IPS-NIHi11 (cell line): ENCODE measurements at places on chromosomes 11 and 22.

DNA sequence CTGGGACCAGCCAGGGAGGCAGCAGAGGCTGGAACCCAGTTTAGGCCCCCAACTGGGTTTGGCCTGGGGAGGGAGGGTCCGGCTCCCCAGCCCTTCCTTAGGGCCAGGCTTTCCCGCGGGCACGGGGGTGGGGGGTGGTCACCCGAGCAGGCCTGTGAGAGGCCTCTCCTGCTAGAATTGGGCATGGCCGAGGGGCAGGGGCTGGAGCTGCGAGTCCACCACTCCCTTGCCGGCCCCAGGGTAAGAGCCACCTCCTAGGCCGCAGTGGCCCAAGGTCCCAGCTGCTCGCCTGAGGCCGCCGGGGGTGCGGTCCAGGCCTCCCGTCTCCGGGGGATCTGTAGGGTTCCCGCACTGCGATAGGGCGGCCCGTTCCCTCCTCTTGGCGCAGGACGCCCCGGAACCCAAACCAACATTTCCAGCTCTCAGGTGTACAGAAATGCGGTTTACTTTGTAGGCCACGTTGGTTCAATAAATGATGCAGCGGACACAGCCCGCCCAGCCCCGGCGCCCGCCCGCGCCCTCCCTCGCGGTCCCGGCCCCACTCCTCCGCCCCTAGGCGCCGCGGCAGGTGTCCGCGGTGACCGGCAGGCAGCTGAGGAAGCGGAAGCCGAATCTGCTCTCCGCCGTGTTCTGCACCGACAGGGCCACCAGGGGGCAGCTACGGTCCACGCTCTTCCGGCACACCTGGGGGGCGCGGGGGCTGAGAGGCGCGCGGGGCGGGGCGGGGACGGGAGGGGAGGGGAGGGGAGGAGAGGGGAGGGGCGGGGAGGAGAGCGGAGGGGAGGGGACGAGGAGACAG, 5.9 kb downstream of the LMNTD2 start:
- DNase-seq: peak; percentile 90

- peak; percentile 60 for DNase-seq
Observed at GRCh38 chr11:34840736-34841386, 75.3 kb downstream of the APIP start.

DNA sequence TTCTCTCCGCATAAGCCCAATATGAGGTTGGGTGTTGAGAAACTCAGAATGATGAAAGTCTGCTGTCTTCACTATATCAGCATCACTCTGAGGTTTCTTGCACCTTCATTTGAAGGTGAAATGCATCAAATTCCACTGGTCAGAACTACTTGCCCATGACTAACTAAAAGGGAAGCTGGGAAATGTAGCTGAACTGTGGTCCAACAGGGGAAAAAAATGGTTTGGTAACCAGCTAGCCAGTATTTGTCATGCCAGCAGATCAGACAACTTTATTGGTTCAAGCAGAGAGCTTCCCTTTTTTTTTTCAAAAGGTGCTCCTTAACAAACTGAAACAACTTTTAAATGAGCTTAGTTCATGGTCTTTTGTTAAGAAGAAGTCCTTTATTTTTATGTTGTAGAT, 14.2 kb upstream of the PIK3C2A start:
- no peak for DNase-seq

DNA sequence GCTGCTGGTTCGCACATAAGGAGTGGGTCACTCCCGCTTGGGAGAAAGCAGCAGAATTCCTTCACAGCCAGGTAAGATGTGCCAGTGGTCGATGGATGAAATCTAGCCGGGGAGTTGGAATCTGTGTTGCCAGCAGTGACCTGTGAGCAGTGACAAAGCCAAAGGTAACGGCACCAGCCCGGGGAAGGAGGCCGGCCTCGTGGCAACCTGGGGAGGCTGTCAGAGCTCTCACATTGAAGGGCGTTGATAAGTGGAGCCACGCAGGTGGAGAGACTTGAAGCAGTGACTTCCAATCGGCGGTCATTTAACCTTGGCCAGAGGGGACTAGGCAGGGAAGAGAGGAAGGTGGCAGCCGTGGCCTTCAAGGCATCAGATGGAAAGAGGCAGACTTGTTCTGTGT, 58.8 kb downstream of the ARHGAP8 start:
- no peak for DNase-seq

DNA sequence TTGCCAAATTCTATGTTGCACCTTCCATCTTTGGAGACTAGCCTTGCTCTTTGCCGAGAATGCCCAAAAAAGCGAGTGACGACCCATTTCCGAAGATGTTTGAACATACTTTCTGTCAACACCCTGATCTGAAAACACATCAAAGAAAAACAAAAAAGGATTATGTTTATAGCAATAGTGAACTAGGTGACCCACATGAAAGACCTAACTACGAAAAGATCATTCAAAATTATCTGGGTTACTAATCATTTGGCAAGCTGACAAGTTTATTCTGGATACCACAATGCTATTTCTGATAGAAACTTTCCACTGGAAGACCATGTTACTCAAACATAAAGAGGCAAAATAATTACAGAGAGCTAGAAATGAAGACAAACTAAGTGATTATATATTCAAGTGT, 27.0 kb downstream of the KCNJ1 start:
- no peak for DNase-seq

- DNase-seq: no peak
Observed at GRCh38 chr11:65127473-65128181, 5.5 kb downstream of the MRPL49 start.

GRCh38 chr11:81853791-81854190, 879.9 kb downstream of the FAM181B start:
- DNase-seq: no peak

- DNase-seq: peak; percentile 72
Observed at GRCh38 chr22:39543095-39543494, 10.5 kb upstream of the RPS19BP1 start.

DNA sequence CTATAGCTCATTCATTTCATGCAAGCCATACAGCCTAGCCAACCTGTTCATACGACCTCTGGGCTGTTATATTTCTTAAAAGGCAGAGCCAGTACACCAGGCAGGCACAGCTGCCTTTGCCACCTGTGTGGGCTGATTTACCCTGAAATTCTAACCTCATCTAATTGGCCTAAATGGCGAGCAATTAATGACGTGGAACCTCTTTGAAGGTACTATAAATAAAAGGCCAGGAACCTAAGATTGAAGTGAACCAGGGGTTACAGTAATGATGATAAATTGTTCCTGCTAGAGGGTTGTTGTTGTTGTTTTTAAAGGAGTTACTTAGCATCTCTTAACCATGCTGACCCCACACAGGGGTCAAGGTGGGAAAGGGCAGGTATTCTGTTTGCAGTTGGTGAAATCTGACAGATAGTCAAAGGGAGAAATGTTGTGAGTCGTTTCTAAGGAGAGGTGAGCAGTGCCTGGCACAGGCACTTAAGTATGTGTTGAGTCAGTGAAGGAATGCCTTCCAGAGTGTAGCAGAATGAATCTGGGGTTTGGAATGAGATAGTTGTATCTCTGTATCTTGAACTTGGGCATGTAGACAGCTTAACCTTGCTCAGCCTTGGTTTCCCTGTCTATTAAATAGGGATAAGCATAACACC, 213.5 kb upstream of the NAV2 start:
- no peak for DNase-seq

GRCh38 chr22:36734171-36735058, 30.9 kb upstream of the CACNG2 start:
- no peak for DNase-seq

GRCh38 chr11:59660621-59661020, 8.2 kb downstream of the PATL1 start:
- DNase-seq: no peak

- no peak for DNase-seq
Observed at GRCh38 chr11:2694495-2694894, 5.3 kb downstream of the KCNQ1OT1 start.

DNA sequence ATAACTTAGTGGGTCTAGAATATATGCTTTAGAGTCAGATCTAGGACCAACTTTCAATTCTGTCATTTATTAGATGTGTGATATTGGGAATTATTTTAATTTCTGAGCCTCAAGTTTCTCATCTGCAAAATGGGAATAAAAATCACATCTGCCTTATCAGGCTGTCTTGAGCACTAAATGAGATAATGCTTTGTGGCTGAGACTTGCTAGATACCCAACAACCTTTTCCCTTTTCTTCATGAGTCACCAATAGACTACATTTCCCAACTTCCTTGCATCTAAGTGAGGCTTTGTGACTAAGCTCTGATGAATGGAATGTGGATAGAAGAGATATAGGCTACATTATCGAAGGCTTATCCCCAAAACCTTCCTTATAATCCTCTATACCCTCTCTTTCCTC, 220.7 kb upstream of the SESN3 start:
- DNase-seq: no peak

- DNase-seq: no peak
Observed at GRCh38 chr11:60813324-60813723, 28.2 kb downstream of the MS4A10 start.

DNA sequence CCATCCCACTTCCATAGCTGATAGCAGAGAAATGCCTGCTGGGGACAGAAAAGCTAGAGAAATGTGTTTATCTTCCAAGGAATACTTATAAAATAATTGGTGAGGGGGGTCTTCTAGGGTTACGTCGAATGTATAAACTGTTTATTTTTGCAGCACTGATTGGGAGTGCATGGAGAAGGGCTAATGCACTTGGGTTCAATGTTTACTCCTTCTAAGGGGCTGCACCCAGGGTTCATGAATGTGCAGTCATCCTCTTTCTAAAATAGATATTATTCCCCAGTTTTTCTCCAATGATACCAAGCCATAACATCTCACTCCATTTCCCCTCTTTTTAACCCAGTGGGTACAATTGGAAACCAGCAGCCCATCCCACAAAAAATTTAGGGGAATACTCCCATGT, 336.9 kb downstream of the ETS1 start:
- no peak for DNase-seq

GRCh38 chr11:77092382-77092781, 10.3 kb upstream of the OMP start:
- DNase-seq: no peak

DNA sequence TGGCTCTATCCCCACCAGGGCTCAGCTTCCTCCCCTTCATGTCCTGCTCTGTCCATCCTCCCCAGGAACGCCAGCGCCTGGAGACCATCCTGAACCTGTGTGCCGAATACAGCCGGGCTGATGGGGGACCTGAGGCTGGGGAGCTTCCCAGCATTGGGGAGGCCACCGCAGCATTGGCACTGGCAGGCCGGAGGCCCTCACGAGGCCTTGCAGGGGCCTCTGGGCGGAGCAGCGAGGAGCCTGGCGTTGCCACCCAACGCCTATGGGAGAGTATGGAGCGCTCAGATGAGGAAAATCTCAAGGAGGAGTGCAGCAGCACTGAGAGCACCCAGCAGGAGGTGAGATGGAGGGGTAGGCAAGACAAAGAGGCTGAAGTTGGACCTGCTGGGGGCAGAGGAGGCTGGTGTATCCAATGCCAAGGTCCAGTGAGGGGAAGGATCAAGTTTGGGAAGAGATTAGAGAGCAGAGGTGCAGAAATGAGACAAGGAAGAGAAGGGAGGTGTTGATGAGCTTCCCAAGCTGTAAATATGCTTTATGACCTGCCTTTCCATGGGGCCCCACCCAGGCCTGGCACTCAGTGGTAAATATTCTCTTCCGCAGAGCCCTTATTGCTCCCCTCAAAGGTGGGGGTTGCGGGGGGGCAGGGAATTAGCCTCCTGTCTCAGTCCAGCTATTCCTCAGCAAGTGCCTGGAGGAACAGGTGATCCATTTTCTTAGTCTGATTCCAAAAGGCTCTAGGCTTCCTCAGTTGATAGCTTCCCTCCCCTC, 23.9 kb downstream of the PHLDB1 start:
- DNase-seq: no peak

DNA sequence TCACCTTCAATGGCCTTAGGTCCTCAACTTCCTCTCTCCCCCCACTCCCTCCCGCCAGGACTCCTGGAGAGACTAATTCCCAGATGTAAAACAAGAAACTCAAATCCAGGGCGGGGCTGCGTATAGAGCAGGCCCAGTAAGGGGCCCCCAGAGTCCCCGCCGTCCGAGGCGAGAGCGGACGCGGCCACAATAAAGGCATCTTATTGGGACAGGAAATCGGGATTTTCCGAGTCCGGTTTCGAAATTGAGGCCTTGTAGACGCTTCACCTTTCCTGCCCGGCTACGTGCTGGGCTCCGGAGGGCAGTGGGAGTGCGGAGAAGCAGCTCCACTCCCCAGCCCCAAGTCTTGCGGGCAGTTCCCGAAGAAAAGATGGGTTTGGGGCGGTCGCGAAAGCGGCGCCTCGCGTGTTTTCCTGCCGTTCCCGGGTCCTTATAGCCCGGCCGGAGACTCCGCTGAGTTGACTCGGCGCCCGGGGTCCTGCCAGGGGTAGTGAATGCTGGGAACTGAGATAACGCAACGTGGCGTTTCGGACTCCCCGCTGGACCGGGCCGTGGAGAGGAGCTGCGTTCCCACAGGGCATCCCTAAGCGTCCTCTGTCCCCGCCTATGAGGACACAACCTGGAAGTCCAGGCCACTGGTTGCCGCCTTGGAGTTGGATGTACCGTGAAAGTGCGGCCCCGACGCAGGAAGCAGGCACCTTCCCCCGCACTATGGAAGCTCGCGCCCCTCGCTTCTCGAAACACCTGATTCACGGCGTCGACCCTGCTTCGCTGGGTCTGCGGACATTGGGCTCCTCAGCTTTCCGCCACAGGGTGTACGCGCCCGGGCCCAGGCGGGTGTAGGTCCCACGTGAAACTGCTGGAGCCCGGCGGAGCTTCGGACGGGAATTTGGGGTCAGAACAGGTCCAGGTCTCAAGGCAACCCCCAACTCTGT, 4.8 kb upstream of the CHRM1 start:
- DNase-seq: peak; percentile 43

DNA sequence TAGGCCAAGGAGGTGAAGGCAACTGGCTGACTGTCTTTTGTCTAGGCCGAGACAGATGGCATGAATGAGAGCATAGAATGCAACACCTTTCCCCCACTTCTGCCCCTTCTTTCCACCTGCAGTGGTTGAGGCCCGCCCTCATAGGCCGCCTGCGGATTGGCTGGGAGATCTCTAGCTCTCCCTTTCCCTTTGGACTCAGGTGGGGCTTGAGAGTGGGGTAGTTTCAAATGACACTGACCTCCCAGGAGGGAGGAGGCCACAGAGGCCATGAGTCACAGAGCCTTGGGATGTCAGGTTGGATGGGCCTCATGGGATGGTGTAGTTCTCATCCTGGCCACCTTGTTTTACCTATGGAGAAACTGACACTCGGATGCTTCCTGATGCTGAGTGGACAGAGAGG, 9.1 kb downstream of the MICAL2 start:
- peak; percentile 35 for DNase-seq

- no peak for DNase-seq
Observed at GRCh38 chr11:72828081-72828567, 13.9 kb downstream of the ATG16L2 start.

DNA sequence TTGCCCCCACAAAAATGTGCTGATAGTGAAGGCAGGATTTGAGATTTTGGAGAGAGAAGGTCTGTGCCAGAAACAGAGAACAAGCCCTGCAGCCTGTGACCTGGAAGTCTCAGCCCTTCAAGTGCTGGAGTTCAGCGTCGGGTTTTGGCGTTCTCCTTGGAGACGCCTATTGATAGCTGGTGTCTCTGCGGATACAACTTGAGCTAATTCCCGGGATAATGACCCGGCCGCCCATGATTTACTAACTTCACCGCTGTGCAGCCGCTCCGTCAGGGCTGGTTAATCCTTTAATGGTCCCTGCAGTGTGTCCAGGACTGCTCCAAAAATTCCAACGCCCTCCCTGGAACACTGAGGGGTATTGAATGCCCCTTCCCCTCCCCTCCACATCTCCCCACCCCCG, 76.6 kb downstream of the WT1 start:
- no peak for DNase-seq

GRCh38 chr11:120801801-120802689, 221.9 kb upstream of the TBCEL start:
- DNase-seq: peak; percentile 86
